Activated T-helper 1 cell treated with Interleukin-2 at 50 U/mL for 16 hours (primary cell): ENCODE measurements at places on chromosomes 3 and 15.

- no peak for DNase-seq
Observed at GRCh38 chr3:180036092-180036670, 556 bp downstream of the PEX5L start.

DNA sequence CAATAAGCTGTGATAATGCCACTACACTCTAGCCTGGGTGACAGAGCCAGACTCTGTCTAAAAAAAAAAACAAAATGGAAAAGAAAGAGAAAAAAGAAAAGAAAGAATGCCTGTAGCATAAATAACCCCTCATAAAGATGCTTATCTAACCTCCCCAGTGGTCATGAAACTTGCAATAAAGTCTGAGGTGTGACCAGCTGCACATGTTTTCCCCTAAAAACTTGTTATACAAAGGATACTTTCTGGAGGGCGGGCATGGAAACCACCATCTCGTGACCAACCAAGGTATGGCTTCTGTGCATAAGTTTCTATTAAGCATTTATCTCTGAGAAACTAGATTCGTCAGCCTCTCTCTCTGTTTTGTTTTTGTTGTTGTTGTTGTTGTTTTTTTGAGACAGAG is 21.8 kb downstream of the CCDC32 start:
- no peak for DNase-seq

GRCh38 chr3:23071296-23071695 is 131.8 kb upstream of the UBE2E2 start:
- DNase-seq: no peak

- DNase-seq: no peak
Observed at GRCh38 chr3:21526461-21526860, 224.5 kb downstream of the ZNF385D start.

- no peak for DNase-seq
Observed at GRCh38 chr15:78909791-78910228, 35.0 kb downstream of the CTSH start.

- DNase-seq: no peak
Observed at GRCh38 chr3:147359177-147360050, 46.9 kb downstream of the ZIC4 start.

GRCh38 chr3:114226313-114226712 is 11.1 kb downstream of the ZNF80 start:
- DNase-seq: no peak

GRCh38 chr3:46865031-46865507 is 1.8 kb upstream of the MYL3 start:
- DNase-seq: no peak

GRCh38 chr3:141129049-141129448 is 77.9 kb downstream of the SPSB4 start:
- no peak for DNase-seq

- no peak for DNase-seq
Observed at GRCh38 chr3:188796122-188796631, 375.6 kb upstream of the TPRG1 start.

DNA sequence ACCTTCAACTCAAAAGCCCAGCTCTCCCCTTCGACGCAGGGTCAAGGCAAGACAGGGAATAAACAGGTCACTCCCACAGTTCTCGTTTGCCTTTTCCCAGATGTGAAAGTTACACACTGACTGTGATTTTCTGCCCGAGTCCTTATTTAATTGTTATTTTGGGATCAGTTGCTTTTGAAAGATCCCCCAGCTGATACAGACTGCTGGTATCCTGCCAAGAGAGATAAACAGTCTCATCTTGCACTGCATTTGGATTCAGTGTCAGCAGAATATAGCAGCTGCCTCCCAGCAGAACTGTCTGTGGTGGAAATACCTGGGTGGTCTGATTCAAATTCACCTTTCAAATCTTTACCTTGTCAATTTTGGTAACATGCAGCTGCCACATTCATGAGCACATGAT is 56.0 kb upstream of the FAM3D start:
- no peak for DNase-seq

DNA sequence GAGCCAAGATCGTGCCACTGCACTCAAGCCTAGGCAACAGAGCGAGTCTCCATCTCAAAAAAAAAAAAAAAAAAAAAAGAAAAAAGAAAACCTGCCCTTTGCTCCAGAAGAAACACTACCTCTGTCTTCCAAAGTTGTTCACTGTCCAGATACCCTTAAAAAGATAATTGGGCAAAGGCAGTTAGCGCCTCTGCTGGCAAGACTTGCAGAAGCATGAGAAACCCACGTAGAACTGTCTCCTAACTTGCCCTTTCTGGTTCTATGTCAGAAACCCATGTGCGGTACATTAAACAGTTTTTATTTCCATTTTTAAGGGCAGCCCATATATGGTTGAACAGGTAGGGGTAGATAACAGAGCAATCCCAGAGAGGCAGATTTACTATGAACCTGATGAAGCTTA is 1026.4 kb downstream of the ROBO2 start:
- no peak for DNase-seq

GRCh38 chr3:144058713-144059112 is 87.1 kb downstream of the DIPK2A start:
- DNase-seq: no peak

- no peak for DNase-seq
Observed at GRCh38 chr15:32747921-32748342, 30.1 kb downstream of the GREM1 start.

DNA sequence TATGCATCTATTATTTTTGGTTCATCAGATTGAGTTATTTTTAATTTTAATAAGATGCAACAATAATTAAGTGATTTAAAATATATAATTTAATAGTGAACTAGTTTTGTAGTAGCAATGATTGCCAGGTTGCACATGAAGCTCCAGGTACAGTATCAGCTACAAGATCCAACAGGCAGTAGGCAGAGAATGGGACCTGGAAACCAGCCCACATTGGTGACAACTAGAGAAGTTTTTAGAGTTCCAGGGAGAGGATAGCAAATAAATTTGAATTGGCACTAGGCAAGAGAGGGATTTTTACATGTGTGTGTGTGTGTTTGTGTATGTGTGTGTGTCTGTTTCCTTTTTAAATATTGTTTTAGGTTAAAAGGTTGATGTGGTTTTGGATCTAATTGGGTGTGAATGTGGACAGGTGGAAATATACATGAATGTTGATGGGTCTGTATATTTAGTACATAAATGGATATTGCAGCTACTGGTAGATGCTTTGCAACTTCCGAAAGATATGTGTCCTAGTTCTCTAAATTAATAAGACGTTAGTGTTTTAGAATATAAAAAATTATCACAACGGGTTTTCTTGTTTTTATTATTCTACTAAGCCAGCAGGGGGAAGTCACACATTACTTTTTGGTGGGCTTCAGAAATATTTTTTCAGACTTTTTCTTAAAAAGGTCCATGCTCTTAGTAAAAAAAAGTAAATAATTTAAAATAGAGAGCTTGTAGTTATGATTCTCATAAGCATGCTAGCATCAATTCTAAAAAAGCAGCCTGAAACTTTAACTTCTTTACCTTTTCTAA is 110.1 kb upstream of the GBE1 start:
- no peak for DNase-seq

GRCh38 chr3:134325706-134326105 is 48.5 kb downstream of the AMOTL2 start:
- no peak for DNase-seq

GRCh38 chr3:193023218-193023617 is 105.6 kb upstream of the MB21D2 start:
- no peak for DNase-seq

DNA sequence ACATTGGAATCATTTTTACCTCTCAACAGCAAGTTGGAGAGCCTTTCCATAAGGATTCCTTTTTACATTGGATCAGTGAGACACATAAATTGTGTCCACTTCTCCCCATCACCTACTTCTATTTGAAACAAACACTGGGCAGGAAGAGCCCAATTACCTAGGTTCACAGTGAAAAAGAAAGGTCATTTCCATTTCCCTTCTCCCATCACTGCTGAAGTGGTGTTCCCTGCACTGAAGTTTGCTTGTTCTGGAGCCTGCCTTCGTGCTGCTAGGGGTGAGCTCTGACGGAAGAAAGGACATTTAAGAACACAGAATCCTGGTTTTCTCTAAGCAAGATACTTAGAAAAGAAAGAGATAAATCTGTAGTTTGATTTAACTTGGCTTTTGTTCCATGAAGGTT is 123.8 kb upstream of the ZBTB20 start:
- DNase-seq: no peak

GRCh38 chr3:99872923-99873254 is 55.2 kb downstream of the CMSS1 start:
- no peak for DNase-seq

DNA sequence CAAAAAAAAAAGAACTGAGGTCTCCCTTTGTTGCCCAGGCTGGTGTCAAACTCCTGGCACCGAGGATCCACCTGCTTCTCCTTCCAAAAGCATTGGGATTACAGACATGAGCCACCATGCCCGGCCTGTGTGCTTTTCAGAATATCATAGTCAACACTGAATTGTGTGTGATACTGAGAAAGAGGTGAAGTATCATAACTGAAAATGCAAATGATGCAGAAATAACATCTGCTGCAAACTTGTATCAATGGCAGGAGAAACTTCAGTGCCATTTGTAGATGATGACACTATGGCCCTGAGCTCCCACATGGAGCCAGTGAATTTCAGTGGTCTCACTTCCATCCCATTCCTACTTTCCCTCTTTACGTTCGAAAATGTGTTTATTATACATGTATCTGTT is 21.9 kb downstream of the IL12A start:
- DNase-seq: no peak

DNA sequence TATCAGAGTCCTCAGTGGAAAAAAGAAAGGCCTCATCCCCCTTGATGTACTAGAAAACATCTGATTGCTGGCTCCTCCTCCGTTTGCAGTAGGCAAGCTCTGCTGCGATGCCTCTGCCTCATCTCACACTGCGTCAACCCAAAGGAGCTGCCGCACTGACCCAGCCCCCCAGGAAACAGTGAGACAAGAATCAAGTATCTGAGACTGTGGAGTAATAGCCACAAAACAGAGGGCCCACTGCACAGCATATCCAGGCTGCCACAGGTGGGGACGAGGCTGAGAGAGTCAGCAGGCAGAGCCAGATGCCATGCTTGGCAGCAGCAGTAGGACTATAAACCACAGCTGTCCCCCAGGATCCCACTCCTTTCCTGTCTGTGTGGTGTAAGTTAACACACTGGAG is 165.9 kb downstream of the STAC start:
- DNase-seq: no peak

DNA sequence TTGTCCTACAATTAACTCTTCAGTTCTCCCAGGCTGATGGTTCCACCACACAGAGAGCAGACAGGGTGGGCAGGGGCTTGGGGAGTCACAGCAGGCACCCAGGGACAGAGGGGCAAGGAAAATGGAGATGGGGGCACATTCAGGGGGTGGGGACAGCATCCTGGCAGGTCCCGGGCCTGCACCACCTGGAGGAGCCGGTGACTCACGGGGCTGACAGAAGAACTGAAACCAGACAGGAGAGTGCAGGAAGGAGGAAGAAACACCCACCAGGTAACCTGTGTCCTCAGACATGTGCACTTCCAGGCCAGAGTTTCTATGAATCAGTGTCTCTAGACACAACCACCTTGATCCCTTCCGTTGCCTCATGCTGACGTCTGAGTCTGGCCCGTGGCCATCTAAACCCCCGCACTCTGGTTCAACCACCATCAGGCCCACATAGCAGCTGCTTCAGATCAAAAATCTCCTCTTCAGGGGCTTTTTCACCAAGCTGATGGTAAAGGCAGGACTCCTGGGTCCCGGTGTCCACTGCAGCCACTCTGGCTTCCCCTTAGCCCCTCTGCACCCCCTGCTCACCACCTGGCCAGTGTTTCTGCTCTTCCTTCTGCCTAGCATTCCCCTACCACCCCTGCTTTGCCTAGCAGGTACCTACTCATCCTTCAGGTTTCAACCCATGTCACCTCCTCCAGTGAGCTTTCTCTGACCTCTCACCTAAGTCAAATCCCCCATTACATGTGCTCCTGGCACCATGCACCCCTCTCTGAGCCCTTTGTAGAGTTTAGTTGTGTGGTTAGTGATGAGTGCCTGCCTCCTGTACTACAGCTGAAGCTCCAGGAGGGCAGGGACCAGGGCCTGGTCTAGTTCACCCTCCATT is 16.5 kb upstream of the CYP11A1 start:
- no peak for DNase-seq

DNA sequence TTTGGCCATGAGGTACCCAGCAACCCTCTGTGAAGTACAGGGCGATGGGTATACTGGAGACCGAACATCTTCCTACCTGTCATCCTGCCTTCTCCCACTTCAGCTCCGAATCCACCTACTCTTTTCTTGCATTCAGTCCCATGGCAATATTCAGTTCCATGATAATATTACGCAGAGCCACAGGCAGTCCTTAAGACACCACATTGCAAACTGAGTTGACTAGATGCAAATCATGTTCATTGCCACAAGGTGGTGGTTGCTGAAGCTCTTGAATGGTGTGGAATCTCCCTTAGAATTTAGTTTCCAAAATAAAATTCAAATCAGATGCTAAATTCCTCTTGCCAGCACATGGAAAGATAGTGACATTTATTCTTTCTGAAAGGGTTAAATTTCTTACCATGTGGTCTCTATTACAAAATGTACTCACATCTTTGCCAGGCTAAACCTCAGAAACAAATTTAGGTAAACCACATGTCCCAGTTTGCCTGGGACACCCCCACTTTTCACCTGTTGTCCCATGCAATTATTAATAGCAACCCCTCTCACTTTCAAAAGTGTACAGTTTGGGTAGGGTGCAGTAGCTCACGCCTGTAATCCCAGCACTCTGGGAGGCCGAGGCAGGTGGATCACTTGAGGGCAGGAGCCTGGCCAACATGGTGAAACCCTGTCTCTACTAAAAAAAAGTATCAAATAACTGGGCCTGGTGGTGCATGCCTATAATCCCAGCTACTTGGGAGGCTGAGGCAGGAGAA is 1.7 kb upstream of the NME9 start:
- no peak for DNase-seq

DNA sequence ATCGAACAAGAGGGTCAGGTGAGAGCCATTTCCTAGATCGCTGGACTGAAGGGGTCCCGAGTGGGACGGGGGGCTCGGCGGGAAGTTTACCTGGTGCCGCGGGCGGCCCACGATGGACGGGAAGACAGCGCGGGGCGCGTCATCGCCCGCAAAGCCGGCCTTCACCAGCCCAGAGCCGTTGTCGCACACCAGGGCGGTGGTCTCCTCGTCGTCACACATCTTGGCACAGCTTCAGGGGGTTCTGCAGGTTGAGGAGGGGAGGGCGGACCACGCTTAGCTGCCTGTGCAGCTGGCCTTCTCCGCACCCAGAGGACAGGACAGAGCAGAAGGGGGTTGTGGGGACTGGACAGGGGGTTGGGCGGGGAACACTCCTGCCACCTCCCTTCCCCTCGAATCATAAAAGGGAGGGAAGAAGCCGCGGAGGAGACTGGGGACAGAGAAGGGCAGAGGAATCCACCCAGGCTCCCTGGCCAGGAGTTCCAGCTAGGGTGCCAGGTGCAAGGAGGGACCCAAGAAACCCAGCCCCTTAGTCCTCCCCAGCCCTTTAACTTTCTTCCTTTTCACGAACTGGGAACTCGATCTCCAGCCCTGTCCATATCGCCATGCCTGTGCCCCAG is 651 bp downstream of the ACTC1 start:
- no peak for DNase-seq
